Muscle of leg (tissue), 16 donors: ENCODE measurements at places on chromosomes 11 and 22.

- peak; percentile 45 for DNase-seq
Measured at GRCh38 chr22:33221568-33221967, 163.4 kb upstream of the SYN3 start.

DNA sequence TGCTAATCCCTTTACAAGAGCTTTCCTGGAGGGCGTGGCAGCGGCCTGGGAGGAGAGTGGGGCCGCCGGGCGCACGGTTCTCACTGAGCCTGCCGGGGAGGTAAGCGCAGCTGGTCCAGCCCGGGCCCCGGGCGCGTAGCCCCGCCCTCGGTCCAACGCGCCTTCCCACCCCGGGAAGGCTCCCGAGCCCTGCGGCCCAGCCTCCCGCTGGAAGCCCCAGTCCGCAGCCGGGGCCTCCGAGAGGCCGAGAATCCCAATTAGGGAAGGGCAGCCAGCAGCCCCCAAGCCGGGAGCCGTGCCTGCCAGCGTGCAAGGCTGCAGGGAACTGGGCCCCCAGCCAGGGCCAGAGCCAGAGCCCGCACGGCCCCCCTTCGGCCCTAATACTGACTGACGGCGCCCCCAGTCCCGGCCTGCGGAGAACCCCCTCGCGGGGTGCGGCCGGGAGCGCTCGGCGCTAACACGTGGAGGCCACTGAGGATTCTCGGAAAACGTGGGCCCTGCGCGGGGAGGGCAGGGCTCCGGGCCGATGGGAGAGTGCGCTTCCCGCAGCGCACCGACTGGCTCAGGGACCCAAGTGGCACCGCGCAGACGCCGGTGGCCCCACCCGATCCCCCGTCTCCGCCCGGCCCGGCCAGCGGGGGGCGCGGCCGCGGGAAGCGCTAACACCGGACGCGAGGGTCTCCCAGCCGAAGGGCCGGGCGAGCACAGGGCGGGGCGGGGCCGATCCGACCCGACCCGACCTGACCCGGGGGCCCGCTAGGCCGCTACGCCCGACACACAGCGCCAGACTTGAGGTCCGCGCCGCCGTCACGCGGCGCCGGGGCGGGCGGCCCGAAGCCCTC lies 5.7 kb downstream of the ZFTA start:
- peak; percentile 84 for DNase-seq

GRCh38 chr11:94781837-94782236 lies 13.7 kb downstream of the AMOTL1 start:
- no peak for DNase-seq

- DNase-seq: no peak
Measured at GRCh38 chr11:104049116-104049515, 12.7 kb downstream of the DDI1 start.

DNA sequence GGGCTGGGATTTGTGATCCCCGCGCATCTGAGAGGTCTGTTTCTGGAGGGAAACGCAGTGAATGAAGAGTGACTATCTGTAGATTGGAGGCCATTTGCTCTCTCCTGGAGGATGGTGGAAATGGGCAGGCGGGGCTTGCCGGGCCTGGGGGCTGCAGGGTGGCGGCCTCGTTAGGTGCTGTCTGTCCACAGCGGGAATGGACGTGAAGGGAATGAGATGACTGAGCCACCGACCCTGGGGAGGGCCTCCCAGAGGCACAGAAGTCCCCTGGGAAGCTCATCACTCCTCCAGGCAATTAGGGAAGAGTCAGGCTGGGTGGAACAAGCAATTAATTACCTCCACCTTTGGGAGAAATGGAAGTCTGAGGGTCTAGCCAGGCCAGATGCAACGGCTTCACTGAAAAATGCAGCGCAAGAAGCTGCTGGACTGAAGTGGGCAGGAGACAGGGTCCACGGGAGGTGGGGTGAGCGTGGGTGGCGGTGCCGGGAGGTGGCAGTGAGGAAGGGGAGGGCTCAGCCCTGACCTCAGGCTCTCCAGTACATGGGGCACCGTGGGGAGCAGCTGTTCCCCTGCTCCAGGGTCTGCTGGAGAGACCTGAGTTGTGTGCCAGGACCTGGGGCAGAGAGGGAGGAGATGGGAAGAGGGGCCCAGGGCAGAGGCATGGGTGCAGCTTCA lies 524.5 kb downstream of the BRD1 start:
- DNase-seq: no peak

DNA sequence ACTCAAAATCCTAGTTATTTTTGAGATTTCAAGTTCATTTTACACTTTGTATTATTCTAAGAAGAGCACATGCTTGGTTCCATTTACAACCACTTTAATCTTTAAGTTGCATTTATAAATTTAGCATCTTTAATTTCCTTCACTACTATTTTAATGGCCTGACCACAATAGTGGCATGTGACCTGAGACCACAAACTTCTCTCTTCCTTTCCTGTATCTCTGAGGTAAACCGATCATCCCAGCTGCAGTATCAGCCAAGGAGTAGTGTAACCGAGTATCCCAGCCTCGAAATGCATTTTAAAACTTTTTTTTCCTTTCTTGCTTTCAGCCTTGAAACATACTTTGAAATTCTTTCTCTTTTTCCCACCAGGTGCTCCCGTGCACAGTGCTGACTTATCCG lies 28.7 kb upstream of the CBX6 start:
- no peak for DNase-seq

- no peak for DNase-seq
Measured at GRCh38 chr11:110235966-110236365, 60.4 kb downstream of the RDX start.

DNA sequence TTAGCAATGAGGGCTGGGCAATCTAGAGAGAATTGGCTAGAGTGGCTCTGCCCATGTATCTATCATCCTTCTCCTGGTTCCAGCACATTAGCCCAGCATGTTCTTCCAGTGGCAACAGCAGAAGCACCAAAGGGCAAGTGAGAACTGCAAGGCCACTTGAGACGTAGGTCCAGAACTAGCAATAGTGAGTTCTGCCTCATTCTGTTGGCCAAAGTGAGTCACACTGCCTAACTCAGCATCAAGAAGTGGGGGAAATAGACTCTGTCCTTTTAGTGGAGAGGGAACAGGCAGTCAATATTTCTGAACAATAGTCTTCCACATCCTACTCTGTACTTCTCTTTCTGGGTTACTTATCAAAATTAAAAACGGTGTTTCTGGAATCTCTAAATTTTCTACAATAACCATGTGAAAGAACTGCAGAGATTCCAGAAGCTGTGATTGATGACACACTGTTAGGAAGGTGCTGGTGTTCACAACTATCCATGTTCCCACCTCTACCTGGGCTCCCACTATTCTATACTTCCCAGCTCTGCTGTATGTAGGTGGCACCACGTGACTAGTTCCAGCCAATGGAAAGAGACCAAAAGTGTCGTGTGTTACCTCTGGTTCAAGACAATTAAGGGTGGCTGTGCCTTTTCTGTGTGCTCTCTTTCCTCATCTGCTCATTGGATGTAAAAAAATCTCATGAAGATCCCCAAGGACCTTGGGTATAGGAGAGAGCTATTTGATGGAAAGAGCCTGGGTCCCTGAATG lies 23.4 kb upstream of the GRK3 start:
- no peak for DNase-seq

DNA sequence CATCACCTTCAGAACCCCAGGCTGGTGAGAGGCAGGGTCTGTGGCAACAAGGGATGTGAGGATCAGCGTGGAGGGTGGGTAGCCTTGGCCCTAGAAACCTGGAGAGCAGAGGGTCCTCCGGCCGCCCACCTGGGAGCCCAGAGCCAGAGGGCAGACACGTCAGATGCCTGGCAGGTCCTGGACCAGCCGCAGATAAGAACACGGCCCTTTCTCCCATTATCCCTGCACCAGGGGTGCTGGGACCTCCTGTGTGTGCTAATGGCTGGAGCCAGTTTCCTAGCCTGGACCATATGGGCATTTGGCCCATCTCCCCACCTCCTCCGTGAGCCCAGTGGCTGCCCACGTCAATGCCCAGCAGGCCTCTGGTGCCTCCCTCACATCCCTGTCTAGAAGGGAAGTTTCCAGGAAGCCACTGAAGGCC lies 88.4 kb downstream of the MORC2 start:
- no peak for DNase-seq

DNA sequence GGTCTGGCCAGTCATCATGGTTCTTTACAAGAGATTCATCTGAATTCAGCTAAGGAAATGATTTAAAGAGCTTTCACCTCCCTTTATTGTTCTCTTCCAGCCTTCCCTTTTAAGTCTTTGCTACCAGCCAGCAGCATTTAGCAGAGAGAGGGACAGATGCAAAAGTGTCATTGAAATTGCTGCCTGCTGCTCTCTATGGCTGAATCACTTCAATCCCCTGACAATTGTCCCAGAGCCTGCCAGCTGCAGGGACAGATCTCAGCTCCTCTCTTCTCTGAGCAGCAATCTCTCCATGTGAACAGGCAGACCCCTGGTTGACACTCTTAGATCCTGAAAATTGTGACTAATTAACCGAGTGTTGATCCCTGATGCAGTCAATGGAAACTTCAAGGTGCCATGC lies 816.9 kb upstream of the CCDC90B start:
- DNase-seq: peak; percentile 17

GRCh38 chr11:64138398-64138797 lies 27.5 kb downstream of the MACROD1 start:
- no peak for DNase-seq

DNA sequence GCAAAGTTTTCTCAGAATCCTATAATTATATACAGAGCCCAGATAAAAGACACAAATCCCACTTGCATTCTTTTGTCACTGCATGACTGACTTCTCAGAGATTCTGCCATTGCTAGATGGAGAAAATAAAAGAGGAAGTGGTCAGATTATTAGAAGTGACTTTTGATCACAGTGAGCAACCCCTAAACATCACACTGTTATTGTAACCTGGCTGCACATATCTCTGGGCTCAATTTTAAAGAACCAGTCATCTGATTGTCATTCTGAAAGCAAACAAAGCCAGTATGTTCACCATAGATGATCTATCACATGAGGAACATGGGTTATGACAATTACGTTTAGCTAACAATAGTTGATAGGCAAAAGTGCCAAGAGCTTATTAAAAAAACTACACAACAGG lies 47.8 kb downstream of the COPB1 start:
- no peak for DNase-seq

GRCh38 chr11:121588747-121589146 lies 136.0 kb upstream of the SORL1-AS1 start:
- no peak for DNase-seq

- peak; percentile 42 for DNase-seq
Measured at GRCh38 chr11:18700375-18700774, 1.8 kb downstream of the TMEM86A start.

GRCh38 chr11:93569496-93569895 lies 26.3 kb upstream of the SMCO4 start:
- DNase-seq: no peak

GRCh38 chr22:44745853-44746789 lies 6.3 kb upstream of the ARHGAP8 start:
- no peak for DNase-seq

DNA sequence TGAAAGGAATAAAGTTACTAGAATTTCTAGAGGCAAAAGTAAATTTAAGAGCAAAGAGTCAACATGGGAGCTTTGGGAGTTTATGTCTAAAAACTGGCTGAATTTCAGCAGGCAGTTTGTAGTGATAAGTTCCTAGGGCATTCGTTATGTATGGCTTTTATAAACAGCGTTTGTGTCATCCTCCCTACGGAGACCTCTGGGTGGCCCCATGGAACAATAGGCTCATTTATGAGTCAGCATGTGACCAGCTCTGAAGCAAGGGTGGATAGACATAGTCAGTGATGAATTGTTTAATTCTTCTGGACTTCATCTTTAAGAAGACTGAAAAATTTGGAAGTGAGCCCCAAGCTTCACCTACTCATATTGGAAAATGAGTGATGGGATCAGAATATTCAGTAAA lies 37.1 kb downstream of the SVIP start:
- peak; percentile 48 for DNase-seq

DNA sequence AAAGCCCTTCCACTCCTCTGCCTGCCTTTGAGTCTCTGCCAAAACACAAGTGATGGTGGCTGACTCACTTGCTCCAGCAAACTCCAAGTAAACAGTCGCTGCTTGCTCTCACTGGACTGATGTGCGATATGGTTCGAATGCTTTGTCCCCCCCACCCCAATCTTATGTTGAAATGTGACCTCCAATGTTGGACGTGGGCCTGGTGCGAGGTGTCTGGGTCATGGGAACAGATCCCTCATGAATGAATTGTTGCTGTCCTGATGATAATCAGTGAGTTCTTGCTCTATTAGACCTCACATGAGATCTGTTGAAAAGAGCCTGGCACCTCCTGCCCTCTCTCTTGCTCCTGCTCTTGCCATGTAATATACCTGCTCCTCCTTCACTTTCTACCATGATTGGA lies 747.9 kb downstream of the OPCML start:
- DNase-seq: no peak

GRCh38 chr11:27002838-27003237 lies 8.9 kb downstream of the FIBIN start:
- DNase-seq: peak; percentile 39

GRCh38 chr11:86910592-86910991 lies 44.6 kb downstream of the FZD4 start:
- no peak for DNase-seq

DNA sequence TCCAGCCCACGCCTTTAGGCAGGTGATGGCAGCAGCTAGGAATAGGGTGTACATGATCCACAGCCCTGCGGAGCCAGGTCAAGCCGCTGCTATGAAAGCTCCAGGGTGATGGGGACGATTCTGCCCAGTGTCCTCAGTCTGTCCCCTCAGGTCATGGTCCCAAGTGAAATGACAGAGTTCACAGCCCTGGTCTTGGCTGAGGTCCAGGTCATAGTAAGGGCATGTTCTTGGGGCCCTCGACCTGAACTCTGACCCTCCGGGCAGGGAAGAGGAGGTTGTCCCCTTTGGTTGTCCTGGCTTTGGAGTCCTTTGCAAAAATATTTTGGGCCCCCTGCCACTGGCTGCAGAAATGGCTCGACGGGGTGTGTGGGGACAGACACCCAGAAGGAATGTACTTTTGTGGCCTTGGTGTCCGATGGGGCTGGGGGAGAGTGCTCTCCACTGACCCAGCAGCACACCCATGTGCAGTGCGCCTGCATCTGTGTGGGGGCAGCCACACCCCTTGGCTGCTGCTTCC lies 7.3 kb downstream of the C22orf31 start:
- DNase-seq: no peak

DNA sequence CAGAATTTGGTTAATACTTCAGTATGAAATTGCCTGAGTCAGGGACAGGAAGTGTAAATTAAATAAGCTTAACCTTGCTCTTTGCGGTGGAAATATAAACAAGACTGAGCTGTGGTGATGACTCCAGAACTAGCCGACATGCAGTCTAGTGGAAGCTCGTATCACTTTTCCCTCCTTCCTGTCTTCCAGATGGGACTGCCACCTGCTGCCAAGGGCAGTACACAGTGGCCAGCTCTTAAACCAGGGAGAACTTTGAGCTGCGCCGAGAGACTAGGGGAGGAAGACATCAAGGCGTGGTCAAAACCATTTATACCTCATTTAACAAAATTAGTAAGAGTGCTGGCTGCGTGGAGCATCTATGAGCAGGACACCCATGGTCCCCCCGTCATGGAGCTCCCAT lies 31.3 kb upstream of the CTTN start:
- DNase-seq: no peak

GRCh38 chr11:13781153-13781552 lies 112.7 kb downstream of the FAR1 start:
- DNase-seq: no peak

DNA sequence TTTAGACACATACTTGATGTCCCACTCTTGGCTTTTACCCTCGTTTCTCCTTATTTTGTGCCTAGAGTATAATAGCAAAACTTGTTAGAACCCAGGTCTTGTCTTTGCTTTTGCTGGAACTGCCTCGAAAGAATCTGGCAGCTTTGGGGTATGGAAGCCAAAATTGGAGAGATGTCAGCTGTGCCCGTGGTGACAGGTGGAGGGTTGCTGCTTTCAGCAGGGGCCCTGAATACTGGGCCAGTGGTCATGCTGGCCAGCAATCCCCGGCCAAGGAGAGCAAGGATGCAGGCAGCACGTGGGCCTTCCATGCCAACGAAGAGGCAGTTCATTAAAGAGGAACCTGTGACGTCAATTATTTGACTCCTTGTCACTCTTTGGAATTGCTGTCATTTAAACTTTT lies 181.1 kb downstream of the HIPK3 start:
- DNase-seq: no peak
